ENCODE measurements at places on chromosomes 6 and 20. TPM values are rescaled to one million over a fixed set of nuclear protein-coding genes. Genes with fewer than 3 reads are reported as not detected.

- DNase-seq: no peak
Measured at GRCh38 chr20:51058017-51058416, 35.1 kb upstream of the KCNG1 start.

GRCh38 chr20:54168961-54169862, 4.6 kb downstream of the CYP24A1 start:
- DNase-seq: no peak

GRCh38 chr6:53258774-53259155, 90.0 kb downstream of the ELOVL5 start:
- DNase-seq: no peak

GRCh38 chr6:99478483-99478882, 36.7 kb downstream of the USP45 start:
- no peak for DNase-seq

DNA sequence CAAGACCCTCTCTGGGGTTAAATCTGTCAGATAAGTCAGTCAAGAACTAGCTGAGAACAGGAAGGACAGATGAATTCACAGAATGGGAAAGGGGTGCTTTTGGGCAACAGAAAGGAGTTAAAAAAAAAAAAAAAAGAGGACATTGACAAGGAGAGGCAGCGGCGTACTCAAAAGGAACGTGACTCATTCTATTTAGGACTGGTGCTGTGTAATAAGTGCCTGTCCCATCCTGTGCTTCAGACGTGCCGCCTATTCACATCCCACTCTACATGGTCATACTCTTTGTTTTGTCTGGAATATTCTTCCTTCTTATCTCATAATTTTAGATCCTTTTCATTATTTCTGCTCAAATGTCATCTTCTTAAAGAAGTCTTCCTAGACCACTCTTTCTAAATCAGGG, 101.1 kb upstream of the EMILIN3 start:
- no peak for DNase-seq

IL20RA gene
- total RNA-seq: 0.16 TPM

PTCHD4 gene
- total RNA-seq: 16.1 TPM

IRAK1BP1 gene
- total RNA-seq: 24.3 TPM

SIRPG gene
- total RNA-seq: not detected
